Dermis lymphatic vessel endothelial cell (primary cell): ENCODE measurements at places on chromosomes 11 and 22. TPM values are rescaled to one million over a fixed set of nuclear protein-coding genes. Genes with fewer than 3 reads are reported as not detected.

OR6A2 gene
- under 0.01 TPM in 1 of 2 replicates, not detected in the other for total RNA-seq

SHANK2 gene
- 0.09 and 0.54 TPM in 2 replicates for total RNA-seq

CARNS1 gene
- 0.09 and 0.22 TPM in 2 replicates for total RNA-seq

SPDYC gene
- total RNA-seq = not detected in 2 replicates

CRYBA4 gene
- total RNA-seq = 0.22 TPM in 1 of 2 replicates, not detected in the other

SORL1 gene
- under 0.01 and 0.09 TPM in 2 replicates for total RNA-seq

CARD16 gene
- 40.0 and 98.1 TPM in 2 replicates for total RNA-seq

LIF gene
- total RNA-seq = 0.11 and 0.34 TPM in 2 replicates

LDLRAD3 gene
- 6.0 and 6.1 TPM in 2 replicates for total RNA-seq

CECR2 gene
- under 0.01 TPM in 1 of 2 replicates, not detected in the other for total RNA-seq

CABP7 gene
- not detected in 2 replicates for total RNA-seq

MMP12 gene
- total RNA-seq = not detected in 2 replicates

RAG1 gene
- 1.7 and 1.8 TPM in 2 replicates for total RNA-seq

ALDH3B1 gene
- total RNA-seq = 0.52 and 0.87 TPM in 2 replicates

GLYAT gene
- total RNA-seq = not detected in 2 replicates

TEF gene
- total RNA-seq = 4.6 and 7.0 TPM in 2 replicates

KCNJ4 gene
- not detected in 2 replicates for total RNA-seq

RBM7 gene
- total RNA-seq = 64.7 and 68.2 TPM in 2 replicates

CEND1 gene
- total RNA-seq = 0.09 TPM in 1 of 2 replicates, not detected in the other

HYOU1 gene
- 199 and 221 TPM in 2 replicates for total RNA-seq

ENTHD1 gene
- not detected in 2 replicates for total RNA-seq

BANF1 gene
- 17.5 and 20.4 TPM in 2 replicates for total RNA-seq

GLYATL1 gene
- not detected in 2 replicates for total RNA-seq

ZNF215 gene
- total RNA-seq = 0.33 and 0.69 TPM in 2 replicates

DLAT gene
- total RNA-seq = 24.7 and 25.6 TPM in 2 replicates

SF3A1 gene
- 15.8 and 19.6 TPM in 2 replicates for total RNA-seq

CRYBB3 gene
- total RNA-seq = 0.11 and 0.17 TPM in 2 replicates

OR52N4 gene
- not detected in 2 replicates for total RNA-seq

BDNF gene
- total RNA-seq = under 0.01 and 0.33 TPM in 2 replicates

TCN2 gene
- total RNA-seq = 13.8 and 18.5 TPM in 2 replicates

ARHGAP20 gene
- total RNA-seq = 0.11 and 0.86 TPM in 2 replicates

ZC3H12C gene
- 13.8 and 26.0 TPM in 2 replicates for total RNA-seq

MFRP gene
- total RNA-seq = under 0.01 TPM in 1 of 2 replicates, not detected in the other

CRYAB gene
- total RNA-seq = 0.26 and 0.33 TPM in 2 replicates

SLC22A9 gene
- not detected in 2 replicates for total RNA-seq

OR8B12 gene
- not detected in 2 replicates for total RNA-seq

UBQLN3 gene
- 0.09 TPM in 1 of 2 replicates, not detected in the other for total RNA-seq

PNPLA3 gene
- 0.26 and 0.33 TPM in 2 replicates for total RNA-seq

CCDC87 gene
- total RNA-seq = 0.11 and 0.17 TPM in 2 replicates

OR2AG2 gene
- not detected in 2 replicates for total RNA-seq

CDHR5 gene
- not detected in 2 replicates for total RNA-seq

RAB36 gene
- 0.43 and 1.0 TPM in 2 replicates for total RNA-seq

ABCC8 gene
- total RNA-seq = not detected in 2 replicates

SCGB1C1 gene
- not detected in 2 replicates for total RNA-seq

SBF2 gene
- 45.8 and 46.3 TPM in 2 replicates for total RNA-seq

DGAT2 gene
- total RNA-seq = 0.11 and 0.26 TPM in 2 replicates

MS4A12 gene
- not detected in 2 replicates for total RNA-seq

SMCO4 gene
- 8.4 and 9.9 TPM in 2 replicates for total RNA-seq

CDCA5 gene
- total RNA-seq = 1.5 and 2.0 TPM in 2 replicates

TESMIN gene
- 1.9 and 3.1 TPM in 2 replicates for total RNA-seq

TNNI2 gene
- total RNA-seq = not detected in 2 replicates

CTSW gene
- total RNA-seq = 0.17 and 0.33 TPM in 2 replicates

GGTLC3 gene
- not detected in 2 replicates for total RNA-seq

RFPL1 gene
- total RNA-seq = under 0.01 and 0.09 TPM in 2 replicates

OR5AS1 gene
- not detected in 2 replicates for total RNA-seq

SNX19 gene
- 36.4 and 48.3 TPM in 2 replicates for total RNA-seq

ANO5 gene
- total RNA-seq = under 0.01 and 0.09 TPM in 2 replicates

MUC5B gene
- total RNA-seq = not detected in 2 replicates
